COR-L47 (cell line): ENCODE measurements at places on chromosomes 7 and 10.

DNA sequence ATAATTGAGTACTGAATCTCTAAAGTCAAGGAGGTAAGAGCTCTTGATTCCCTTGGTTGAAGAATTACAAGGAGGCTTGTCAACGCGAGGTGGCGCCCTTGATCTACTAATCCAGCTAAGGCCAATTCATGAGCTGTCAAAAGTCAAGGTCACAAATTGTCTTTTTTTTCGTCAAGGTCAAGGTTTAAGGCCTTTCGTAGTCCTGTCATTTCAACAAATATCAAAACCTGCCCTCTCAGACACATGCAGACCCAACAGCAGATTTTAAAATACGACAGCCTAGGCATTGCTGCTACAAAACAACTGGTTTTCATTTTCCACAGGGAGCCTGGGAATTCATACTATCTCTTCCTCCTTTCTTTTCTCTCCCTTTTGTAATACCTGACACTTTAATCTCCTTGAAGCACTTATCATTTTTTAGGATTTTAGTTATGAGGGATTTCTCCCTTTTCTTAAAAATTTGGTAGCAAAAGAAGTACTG, 3.6 kb downstream of the HOXA13 start:
- peak; percentile 43 for DNase-seq

GRCh38 chr10:95567903-95568630, 6.9 kb upstream of the SORBS1 start:
- DNase-seq = no peak

DNA sequence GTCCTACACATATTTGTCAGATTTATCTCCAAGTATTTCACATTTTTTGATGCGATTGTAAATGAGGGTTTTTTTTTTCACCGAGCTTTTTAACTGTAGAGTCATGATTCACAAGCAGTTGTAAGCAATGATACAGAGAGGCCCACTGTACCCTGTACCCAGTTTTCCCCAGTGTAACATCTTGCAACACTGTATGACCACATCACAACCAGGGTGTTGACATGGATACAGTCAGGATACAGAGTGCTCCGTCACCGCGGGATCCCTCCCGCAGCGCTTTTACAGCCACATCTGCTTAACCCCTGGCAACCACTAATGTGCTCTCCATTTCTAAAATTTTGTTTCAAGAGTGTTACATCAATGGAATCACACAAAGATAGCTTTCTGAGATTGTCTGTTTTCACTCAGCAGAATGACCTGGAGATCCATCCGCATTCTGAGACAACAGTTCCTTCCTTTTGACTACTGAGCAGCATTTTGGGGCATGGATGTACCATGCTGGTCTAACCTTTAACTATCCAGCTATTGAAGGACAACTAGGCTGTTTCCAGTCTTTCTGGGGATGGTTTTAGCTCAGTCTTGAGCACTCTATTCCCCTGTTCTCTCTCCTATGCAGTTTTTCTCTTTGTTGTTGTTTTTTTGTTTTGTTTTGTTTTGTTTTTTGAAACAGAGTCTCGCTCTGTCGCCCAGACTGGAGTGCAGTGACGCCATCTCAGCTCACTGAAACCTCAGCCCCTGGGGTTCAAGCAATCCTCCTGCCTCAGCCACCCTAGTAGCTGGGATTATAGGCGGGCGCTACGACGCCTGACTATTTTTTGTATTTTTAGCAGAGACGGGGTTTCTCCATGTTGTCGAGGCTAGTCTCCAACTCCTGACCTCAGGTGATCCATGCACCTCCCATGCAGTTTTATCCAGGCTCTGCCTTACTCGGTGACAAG, 25.9 kb downstream of the GPRIN2 start:
- no peak for DNase-seq

DNA sequence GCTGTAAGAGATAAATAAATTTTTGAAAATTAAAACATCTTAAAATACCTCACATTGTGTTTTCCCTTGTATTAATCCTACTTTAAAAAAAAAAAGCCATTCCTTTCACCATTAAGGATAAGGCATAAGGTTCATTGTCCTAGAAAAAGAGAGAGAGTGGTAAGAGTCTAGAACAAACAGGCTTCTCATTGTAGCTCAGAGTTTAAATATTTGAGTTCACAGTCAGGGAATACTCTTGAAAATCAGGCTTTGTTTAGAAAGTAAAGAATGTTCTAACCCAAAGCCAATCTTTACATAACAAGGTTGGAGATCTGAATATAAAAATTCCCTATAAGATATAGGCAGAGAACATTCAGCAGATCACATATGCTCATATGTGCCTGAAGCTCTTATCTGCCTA, 40.2 kb upstream of the TES start:
- no peak for DNase-seq

DNA sequence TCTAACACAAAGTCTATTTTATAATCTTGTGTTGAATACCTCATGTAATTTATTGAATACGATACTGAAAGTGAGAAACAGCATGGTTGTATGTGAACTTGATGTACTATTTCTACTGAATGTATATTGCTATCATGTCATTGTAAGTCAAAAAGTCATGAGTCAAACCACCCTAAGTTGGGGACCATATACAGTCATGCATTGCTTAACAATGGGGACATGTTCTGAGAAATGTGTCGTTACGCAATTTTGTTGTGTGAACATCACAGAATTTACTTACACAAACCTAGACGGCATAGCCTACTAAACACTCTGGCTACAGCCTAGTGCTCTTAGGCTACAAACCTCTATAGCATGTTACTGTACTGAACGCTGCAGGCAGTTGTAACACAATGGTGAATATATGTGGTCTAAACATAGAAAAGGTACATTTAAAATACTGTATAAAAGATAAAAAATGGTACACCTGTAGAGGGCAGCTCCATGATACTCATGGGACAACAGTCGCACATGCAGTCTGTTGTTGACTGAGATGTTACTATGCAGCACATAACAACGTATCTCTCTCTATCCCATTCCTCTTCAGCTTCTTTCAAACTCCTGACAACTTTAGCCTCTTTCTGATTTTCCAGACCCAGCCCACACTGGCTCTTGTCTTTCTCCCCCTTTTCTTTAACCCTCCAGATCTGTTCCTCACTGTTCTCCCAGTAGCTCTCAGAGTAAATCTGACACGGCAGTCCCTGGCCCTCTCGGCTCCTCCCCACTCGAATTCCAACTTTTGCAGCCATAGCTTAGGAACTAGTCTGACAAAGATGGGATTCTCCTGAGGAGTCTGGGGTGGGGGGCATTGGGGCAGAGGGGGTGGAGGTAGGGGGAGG, 90.1 kb downstream of the SNX10 start:
- DNase-seq = no peak

- DNase-seq = no peak
Observed at GRCh38 chr10:79068203-79068561, 584 bp upstream of the ZMIZ1 start.

DNA sequence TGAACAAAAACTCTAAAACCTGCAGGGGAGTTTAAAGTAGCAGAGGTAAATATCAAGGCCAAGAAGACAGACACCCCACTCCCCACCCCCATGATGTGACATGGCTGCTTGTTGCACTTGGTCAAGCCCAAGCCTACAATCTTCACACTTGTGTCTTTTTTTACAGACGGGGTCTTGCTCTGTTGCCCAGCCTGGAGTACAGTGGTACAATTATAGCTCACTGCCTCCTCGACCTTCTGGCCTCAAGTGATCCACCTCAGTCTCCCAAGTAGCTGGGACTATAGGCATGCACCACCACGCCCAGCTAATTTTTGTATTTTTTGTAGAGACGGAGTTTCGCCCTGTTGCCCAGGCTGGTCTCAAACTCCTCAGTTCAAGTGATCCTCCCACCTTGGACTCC, 71.9 kb upstream of the CYTH3 start:
- no peak for DNase-seq

- no peak for DNase-seq
Observed at GRCh38 chr7:115153769-115154477, 232.0 kb downstream of the MDFIC start.

GRCh38 chr7:10803720-10804119, 170.0 kb upstream of the PHF14 start:
- DNase-seq = no peak

GRCh38 chr7:85896531-85896930, 709.7 kb upstream of the SEMA3D start:
- DNase-seq = no peak

DNA sequence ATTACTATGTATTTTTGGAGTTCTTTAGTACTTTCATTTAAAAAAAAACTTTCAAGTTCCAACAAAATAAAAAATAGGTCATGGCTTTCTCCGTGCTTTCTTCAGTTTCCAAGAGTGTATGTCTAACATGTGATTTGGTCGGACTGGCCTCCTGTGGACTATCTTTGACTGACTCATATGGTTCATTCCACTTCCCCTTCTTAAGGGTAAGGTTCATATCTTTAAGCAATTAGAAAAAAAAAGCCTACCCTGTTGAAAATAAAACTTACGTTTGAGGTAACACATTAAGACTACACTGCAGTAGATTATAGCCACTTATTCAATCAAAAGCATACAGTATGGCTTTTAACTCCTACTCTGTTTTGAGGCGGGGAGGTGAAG, 112.8 kb upstream of the AHR start:
- DNase-seq = no peak

DNA sequence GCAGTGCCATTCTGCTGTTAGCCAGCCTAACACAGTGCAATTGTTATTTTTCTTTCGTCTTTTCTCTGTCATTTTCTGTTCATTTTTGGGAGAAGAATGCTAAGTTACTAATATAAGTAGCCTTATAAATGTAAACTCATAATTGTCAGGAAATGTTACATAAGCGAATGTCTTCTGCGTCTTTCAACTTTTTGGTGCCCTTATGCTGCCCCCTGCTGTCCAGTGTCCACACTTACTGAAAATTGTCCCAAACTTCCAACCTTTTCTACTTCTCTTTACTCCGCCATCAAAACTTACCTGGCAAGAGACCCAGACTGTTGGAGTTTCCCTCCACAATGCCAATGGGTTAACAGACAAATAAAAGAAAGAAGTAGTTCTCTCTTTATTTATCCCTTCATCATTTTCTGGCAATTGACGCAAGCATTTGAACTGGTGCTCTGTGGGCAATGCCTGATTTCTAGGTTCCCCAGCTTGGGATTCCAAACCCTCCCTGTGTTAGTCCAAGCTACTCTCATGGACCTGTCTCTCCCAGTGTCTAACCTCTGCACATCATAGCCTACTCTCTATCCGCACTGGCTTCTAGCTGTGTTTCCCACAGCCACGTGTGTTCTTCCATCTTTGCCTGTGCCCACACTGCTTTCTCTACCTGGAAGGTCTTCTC, 21.0 kb upstream of the EPC1 start:
- DNase-seq = peak; percentile 16

- DNase-seq = no peak
Observed at GRCh38 chr10:20582041-20582440, 315.1 kb downstream of the NEBL start.

DNA sequence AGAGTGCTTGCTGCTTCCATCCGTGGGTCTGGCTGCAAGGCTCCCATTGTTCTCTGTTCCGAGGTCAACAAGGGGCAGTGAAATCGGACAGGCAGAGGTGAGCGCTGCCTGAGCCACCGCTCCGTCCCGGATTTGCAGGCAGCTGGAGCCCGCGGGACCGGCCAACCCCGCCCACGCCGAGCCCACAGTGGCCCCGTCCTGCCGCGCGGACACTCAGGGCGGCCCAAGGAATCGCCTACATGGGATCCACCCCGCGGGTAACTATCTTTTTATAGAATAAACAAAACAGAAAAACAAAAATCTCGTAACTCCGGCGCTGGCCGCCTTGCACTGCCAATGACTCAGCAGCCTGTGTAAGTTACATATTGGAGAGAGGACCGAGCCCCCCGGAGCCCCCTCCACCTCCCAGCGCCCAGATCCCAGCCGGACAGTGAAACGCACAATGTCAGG, 1.9 kb downstream of the BNIP3 start:
- no peak for DNase-seq

DNA sequence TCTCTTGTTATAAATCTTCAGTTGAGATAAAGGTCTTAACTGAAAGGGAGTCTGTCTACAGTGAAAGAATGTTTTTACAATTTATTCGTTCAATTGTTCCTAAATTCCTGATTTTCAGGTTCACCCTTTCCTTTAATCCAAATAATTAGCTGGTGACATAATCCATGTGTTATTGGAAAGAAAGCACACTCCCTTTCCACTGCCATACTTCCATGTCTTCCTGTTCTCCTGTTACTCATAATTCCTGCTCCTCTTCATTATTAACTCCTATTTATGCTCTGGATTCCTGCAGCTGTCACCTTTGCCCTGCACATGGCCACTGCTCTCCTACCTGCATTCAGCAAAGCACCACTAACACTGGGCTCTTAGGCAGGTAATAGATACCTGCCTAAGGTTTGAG, 40.0 kb upstream of the FAM3C start:
- DNase-seq = no peak

DNA sequence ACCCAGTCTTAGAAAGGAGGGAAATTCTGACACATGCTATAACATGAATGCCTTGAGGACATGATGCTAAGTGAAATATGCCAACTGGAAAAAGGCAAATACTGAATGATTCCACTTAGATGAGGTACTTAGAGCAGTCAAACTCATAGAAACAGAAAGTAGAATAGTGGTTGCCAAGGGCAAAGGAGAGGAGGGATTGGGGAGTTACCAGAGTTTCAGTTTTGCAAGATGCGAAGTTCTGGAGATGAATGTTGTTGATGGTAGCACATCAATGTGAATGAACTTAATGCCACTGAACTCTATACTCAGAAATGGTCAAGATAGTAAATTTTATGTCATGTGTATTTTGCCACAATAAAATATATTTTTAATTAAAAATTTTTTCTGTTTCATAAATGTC, 38.9 kb downstream of the DRGX start:
- DNase-seq = no peak

DNA sequence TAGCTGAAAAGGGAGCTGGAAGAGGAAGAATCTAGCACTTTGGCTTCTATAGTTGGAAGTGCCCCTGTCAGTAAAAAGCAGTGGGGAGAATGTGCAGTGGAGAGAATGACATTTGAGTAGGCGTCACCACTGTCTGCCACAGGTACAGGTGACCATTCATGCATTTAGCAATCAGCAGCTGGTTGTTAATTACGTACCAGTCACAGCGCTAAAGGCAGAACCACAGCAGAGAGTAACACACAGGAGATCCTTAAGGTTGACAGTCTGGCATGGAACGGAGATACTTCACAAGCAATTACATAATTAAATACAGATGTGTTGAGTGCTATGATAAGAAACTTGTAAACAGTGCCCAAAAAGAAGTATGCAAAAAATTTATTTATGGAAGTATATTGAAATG, 24.8 kb downstream of the C10orf67 start:
- no peak for DNase-seq

DNA sequence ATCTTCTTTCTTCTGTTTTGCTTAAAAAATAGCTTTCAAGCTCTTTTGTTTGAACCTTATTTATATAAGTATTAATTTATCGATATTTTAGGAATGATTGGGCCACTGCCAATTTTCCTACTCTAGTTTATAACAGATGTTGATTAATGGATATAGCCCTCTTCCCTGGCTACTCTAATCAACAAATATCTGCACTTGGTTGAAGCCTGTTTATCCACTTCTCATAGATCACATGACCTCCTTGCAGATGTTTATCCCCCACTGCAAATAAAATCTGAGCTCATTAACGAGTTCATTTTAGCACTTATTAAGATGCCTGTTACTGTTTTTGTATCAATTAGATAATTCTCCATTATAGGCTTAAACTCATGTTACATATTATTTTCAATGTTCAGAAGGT, 715.3 kb downstream of the CNTNAP2 start:
- DNase-seq = no peak
